Hair follicle dermal papilla cell (primary cell): ENCODE measurements at places on chromosomes 3 and 15. TPM values are rescaled to one million over a fixed set of nuclear protein-coding genes. Genes with fewer than 3 reads are reported as not detected.

CIDEC gene
- not detected in 2 replicates for total RNA-seq

BDH1 gene
- total RNA-seq: 9.7 and 14.1 TPM in 2 replicates

LRRC34 gene
- total RNA-seq: 3.4 and 3.7 TPM in 2 replicates

C3orf85 gene
- total RNA-seq: not detected in 2 replicates

MYRIP gene
- 0.49 and 0.65 TPM in 2 replicates for total RNA-seq

SLC12A1 gene
- not detected in 2 replicates for total RNA-seq

PLA2G4D gene
- not detected in 2 replicates for total RNA-seq

CLDN16 gene
- total RNA-seq: not detected in 2 replicates

ULK4 gene
- 15.3 and 18.6 TPM in 2 replicates for total RNA-seq

PP2D1 gene
- total RNA-seq: not detected in 2 replicates

CHL1 gene
- under 0.01 TPM in 1 of 2 replicates, not detected in the other for total RNA-seq

CFAP91 gene
- total RNA-seq: 0.32 and 0.73 TPM in 2 replicates

SERPINI2 gene
- total RNA-seq: not detected in 2 replicates

ARGFX gene
- total RNA-seq: not detected in 2 replicates

PLS1 gene
- total RNA-seq: 0.12 and 0.97 TPM in 2 replicates

SCN11A gene
- total RNA-seq: under 0.01 TPM in 2 replicates

EIF4A2 gene
- total RNA-seq: 383 and 424 TPM in 2 replicates

FGD5 gene
- 0.12 and 0.16 TPM in 2 replicates for total RNA-seq

RBP2 gene
- total RNA-seq: not detected in 2 replicates

AMOTL2 gene
- total RNA-seq: 529 and 611 TPM in 2 replicates

FBLN2 gene
- total RNA-seq: 493 and 624 TPM in 2 replicates

LSG1 gene
- total RNA-seq: 33.2 and 38.9 TPM in 2 replicates

CRTAP gene
- 291 and 293 TPM in 2 replicates for total RNA-seq

GOLGA6L2 gene
- total RNA-seq: not detected in 2 replicates

CACNA2D2 gene
- total RNA-seq: 0.12 TPM in 1 of 2 replicates, not detected in the other

EBLN2 gene
- 5.2 and 6.5 TPM in 2 replicates for total RNA-seq

SLC15A2 gene
- total RNA-seq: 0.32 and 0.85 TPM in 2 replicates

ROBO2 gene
- 205 and 271 TPM in 2 replicates for total RNA-seq

LMAN1L gene
- not detected in 2 replicates for total RNA-seq

MUC20 gene
- total RNA-seq: 0.49 and 0.65 TPM in 2 replicates

ATXN7 gene
- total RNA-seq: 19.8 and 33.6 TPM in 2 replicates

CNTN4 gene
- total RNA-seq: 0.73 and 19.8 TPM in 2 replicates

GP9 gene
- total RNA-seq: not detected in 2 replicates

TIMP4 gene
- 3.5 and 5.7 TPM in 2 replicates for total RNA-seq

SLC38A3 gene
- not detected in 2 replicates for total RNA-seq

ITIH1 gene
- total RNA-seq: not detected in 2 replicates

NANOGP8 gene
- total RNA-seq: 0.32 TPM in 1 of 2 replicates, not detected in the other

CHRNA3 gene
- total RNA-seq: not detected in 2 replicates

DNAJC19 gene
- 18.3 and 20.8 TPM in 2 replicates for total RNA-seq

PLCB2 gene
- total RNA-seq: 0.12 and 0.49 TPM in 2 replicates

STAC gene
- 14.3 and 22.9 TPM in 2 replicates for total RNA-seq

PLSCR2 gene
- total RNA-seq: not detected in 2 replicates

GHSR gene
- not detected in 2 replicates for total RNA-seq

RPL22L1 gene
- 48.2 and 84.0 TPM in 2 replicates for total RNA-seq

C15orf62 gene
- 0.12 TPM in 1 of 2 replicates, not detected in the other for total RNA-seq

PAQR5 gene
- total RNA-seq: 2.6 and 3.5 TPM in 2 replicates

ANKRD63 gene
- not detected in 2 replicates for total RNA-seq

SEMA3G gene
- 0.85 and 0.97 TPM in 2 replicates for total RNA-seq

MUC13 gene
- total RNA-seq: not detected in 2 replicates

XCR1 gene
- not detected in 2 replicates for total RNA-seq

GABRG3 gene
- under 0.01 TPM in 1 of 2 replicates, not detected in the other for total RNA-seq

EIF2B5 gene
- 27.7 and 34.7 TPM in 2 replicates for total RNA-seq

GHRL gene
- total RNA-seq: 0.32 and 0.36 TPM in 2 replicates

TRPM1 gene
- total RNA-seq: not detected in 2 replicates
